ENCODE measurements at places on chromosomes 6 and 20. TPM values are rescaled to one million over a fixed set of nuclear protein-coding genes. Genes with fewer than 3 reads are reported as not detected.

DNA sequence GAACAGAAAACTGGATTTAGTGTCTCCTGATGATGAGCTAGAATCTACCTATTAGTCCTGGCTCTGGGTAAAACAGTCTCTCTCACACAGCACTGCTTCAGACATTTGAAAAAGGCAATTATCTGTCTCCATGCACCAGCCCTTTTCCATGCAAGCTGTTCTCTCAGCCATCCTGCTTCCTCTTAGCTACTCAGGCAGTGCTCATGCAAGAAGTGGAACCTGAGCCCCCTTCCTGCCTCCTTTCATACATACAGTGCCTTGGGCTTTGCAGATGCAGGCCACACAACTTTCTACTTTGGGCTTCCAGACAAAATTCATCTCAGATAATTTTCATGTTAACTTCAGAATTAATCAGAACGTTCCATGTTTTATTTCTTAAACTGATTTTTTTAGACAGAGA is 151.3 kb downstream of the RALGAPA2 start:
- DNase-seq = no peak

The C6orf120 gene
- 42.9 TPM for total RNA-seq

The C6orf132 gene
- 18.9 TPM for total RNA-seq

The TOMM6 gene
- 125 TPM for total RNA-seq

The BPIFB2 gene
- total RNA-seq = not detected

DNA sequence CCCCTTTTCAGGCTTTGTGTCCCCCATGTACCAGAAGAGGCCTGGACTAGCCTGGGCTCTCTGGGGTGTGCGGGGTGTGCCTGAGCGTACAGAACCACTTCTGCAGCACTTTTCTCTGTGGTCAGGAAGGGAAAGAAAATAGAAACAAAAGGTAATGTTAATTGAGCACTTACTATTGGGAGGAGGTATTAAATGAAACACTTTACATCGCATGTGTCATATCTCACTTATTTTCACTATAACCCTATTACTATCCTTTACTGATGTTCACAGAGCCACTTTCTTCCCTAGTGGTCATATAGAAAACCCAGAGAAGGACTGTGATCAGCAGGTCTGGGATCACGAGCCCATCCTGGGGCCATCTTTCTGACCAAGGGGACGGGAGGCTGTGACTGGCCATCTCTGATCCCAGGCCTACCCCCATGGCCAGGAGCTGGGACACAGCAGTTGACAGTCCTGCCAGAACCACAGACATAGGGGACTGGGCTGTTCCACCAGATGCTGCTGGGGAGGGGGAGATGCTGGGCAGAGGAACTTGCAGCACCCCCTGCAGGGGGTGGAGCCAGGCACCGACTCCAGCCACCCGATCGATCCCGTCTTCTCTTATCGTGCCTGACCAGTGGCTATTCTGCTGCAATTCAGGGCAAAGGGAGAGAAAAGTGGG is 107.6 kb downstream of the VEGFA start:
- no peak for DNase-seq

DNA sequence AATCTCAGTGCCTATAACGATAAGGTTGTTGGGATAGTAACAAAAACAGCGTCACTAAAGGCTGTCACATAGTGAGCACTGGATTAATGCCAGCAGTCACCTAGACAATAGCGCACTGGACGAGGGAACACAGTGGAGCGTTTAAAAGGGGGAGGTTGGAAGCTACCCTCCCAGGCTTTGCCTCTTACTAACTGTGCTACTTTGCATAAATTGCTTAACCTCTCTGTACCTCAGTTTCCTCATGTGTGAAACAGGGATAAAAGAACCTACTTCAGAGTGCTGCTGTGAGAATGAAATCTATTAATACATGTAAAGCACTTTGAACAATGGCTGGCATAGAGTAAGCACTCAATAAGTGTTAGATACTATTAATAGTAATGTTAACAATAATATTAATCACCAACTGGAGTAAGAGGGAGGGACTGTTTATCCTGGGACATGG is 10.5 kb downstream of the BCL2L1 start:
- DNase-seq = no peak

The GSTA3 gene
- total RNA-seq = not detected

DNA sequence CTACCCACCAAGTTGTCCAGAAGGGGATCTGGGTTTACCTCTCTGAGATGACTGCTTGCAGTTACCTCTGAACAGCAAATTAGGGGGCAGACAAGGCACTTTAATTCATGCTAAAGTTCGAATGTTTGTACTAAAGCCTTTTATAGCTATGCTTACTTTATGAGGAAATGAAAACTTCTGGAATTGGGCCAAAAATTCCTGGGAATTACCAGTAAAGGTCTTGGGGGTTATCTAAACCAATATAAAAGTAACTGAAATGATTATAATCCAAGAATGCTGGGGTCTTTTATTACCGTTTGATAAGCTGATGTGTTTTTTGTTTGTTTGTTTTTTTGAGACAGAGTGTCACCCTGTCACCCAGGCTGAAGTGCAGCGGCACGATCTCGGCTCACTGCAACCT is 7.9 kb upstream of the LZTS3 start:
- DNase-seq = no peak

GRCh38 chr6:163415620-163416556 is 1.4 kb downstream of the QKI start:
- no peak for DNase-seq

DNA sequence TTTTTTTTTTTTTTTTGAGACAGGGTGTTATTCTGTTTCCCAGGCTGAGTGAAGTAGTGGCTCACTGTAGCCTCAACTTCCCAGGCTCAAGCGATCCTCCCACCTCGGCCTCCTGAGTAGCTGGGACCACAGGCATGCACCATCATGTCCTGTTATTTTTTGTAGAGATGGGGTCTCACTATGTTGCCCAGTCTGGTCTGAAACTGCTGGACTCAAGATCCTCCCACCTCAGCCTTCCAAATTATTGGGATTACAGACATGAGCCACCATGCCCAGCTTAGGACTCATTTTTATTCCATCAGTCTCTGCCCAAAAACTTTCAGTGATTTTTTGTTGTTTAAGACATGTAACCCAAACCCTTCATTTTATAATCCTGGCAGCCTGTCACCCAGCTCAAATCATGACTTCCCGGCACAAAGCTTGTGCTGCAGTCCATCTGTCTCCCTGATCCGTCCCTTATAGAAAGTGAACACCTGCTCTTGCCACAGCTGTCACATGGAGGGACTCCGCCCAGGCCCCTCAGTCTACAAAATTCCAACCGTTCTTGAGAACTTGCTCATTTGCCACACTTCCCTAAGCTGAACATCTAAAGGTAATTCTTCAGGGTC is 183.9 kb upstream of the JARID2 start:
- DNase-seq = no peak

GRCh38 chr6:152441902-152442301 is 195.3 kb downstream of the SYNE1 start:
- DNase-seq = no peak

The IL17F gene
- not detected for total RNA-seq

DNA sequence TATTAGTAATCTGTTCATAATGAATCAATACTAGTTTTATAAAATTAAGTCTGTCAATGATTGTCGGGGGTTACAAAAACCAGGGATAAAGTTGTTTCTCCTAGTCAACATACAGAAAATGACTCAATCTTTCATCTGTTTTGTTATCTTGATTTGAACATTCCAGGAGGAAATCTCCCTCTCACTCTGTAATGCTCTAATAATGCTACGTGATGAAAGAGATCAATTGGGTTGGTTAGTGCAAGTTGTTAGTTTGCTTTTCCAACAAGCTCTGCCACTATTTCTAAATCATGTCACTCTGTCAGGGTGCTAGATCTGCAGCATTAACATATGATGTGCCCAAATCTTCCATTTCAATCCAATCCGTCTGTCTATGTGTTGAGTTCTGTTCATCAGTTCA is 379.5 kb upstream of the GJE1 start:
- no peak for DNase-seq

DNA sequence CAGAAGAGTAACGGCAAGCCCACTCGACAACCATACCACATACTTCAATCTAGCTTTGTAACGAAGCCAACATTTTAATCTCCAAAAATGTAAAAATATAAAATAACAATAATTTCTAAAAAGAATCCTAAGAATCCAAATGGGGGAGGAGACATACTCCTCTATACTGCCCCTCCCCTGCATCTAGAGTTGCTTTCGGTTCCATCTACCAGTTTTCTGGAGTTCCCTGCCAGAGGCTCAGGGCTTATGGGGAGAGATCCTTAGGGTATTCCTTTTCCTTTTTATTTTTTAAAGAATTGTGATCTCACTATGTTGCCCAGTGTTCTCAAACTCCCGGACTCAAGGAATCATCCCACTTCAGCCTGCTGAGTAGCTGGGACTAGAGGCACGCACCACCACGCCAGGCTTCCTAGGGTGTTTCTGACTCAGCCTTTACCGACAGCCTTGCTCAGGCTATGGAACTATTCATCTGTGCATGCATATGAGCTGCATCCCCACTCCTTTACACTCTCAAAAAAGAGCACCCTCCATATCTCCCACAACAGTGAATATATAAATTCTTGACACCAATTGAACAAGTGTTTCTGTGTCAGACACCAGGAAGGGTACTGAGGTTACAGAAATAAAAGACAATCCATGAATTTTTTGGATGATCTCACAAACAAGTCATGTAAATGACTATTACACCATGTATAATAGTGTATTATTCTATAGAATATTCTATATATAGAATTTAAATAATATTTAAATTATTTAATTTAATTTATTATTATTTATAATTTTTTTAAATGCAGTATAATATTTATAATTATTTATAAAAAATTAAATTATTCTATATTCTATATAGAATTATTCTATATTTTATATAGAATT is 40.7 kb upstream of the UBR2 start:
- no peak for DNase-seq

DNA sequence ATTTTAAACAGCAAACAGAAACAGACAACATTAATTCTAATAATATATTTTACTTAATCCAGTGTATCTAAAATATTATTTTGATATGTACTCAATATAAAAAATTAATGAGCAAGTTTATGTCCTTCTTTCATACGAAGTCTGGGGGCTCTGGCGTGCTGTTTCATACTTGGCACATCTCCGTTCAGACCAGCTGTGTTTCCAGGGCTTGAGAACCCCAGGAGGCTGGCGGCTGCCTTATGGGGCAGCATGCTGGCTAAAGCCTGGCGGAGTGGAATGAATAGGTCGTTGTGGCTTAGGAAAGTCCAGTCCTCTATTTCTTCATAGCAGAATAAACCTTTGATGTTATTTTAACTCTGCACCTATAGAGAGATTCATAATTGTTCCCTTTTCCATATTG is 43.3 kb downstream of the DUSP22 start:
- DNase-seq = no peak

The TAGAP gene
- total RNA-seq = 0.96 TPM

DNA sequence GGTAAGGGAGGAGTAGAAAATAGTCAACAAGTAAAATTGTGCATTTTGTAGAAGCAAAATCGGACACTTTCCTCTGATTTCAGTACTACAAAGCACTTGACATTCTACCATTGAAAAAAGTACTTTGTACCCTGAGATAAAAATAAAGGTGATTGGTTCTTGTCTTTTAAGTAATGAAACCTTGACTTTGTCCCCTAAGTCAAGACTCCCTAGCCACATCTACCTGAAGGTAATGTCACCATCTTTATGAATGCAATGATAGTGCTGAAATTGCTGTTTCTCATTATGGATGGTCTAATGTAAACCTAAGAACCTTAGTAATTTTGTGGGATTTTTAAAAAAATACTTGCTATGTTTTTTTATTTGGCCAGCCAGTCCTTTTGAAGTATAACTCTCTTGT is 2.4 kb upstream of the MAN1A1 start:
- no peak for DNase-seq

DNA sequence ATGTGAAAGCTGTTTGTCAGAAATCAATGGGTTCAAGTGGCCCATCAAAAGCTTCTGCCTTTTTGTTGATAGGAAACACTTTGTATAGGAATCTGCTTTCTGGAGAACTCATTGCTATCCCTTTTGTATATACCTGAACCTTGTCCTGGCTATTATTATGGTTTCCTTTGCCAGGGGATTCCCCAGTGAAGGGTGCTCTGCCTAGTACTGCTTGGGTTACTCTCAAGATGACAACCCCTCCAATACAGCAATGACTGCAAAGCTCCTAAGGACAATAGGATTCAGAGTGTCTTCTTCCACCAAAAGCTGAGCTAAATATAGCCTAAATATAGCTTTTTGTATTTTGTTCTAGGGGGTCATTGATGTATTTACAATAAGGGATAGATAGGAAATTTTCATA is 54.0 kb upstream of the PTPRK start:
- DNase-seq = no peak

GRCh38 chr6:108222504-108222903 is 38.3 kb downstream of the SNX3 start:
- DNase-seq = no peak

DNA sequence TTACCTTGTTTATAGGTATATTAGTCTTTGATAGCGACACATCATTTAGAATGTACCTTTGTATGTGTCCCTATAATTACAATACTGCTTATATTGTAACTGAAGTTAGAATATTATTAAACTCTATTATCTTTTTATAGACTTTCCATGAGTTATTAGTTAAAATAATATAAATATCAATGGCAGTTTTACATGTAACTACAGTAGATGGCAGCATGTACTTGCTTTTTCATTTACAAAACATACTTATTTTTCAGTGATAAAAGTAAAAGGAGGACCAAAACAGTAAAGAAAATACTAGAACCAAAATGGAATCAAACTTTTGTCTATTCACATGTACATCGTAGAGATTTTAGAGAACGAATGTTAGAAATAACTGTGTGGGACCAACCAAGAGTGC is 364.3 kb downstream of the RIMS1 start:
- no peak for DNase-seq

The LTA gene
- total RNA-seq = not detected

GRCh38 chr20:5181958-5182357 is 55.1 kb downstream of the CDS2 start:
- no peak for DNase-seq

GRCh38 chr6:422433-423054 is 31.0 kb downstream of the IRF4 start:
- DNase-seq = peak; percentile 97

DNA sequence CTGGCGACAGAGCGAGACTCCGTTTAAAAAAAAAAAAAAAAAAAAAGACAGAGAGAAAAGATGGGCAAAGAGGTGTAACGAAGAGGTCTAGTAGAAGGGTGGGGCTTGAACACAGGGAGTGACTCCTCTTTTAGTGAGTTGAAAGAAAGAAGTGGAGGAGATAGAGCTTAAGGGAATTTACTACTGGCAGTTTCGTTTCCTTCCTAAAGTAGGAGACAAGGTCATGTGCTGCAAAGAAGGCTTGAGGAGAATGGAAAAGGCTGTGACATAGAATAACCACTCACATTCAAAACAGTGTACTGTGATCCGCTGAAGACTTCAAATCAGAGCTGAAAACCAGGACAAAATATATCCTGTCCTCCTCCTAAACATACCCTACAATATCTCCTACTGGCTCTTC is 63.8 kb upstream of the EIF2S2 start:
- no peak for DNase-seq

The CLIC5 gene
- 3.5 TPM for total RNA-seq

- DNase-seq = no peak
These were observed 102.3 kb upstream of the FOXP4 start for GRCh38 chr6:41443616-41444525.

GRCh38 chr6:119495230-119495683 is 145.7 kb upstream of the MAN1A1 start:
- no peak for DNase-seq

Measured in kidney epithelial cell (primary cell).